ENCODE measurements at places on chromosomes 6 and 20.

GRCh38 chr20:23641936-23642751 lies 4.4 kb upstream of the CST3 start:
- no peak for DNase-seq

GRCh38 chr6:149079911-149080491 lies 237.5 kb upstream of the TAB2 start:
- DNase-seq, result no peak

DNA sequence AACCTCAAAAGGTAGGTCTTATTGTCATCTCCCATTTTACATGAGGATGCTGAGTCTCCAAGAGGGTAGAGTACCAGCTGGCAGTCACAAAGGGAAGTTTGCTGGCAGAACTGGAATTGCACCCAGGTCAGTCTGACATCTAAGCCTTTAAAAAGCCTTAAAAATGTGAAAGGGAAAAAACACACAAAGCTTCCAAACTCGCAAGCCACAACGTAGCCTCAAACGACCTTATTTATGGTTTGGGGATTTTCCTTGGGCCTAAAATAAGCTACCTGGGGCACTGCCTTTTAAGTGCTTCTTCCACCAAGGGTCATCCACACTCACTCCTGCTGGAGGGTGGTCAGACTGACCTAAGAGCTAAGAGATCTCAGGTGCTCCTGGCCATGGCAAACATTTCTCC lies 2.1 kb downstream of the MBOAT1 start:
- no peak for DNase-seq

GRCh38 chr6:23704479-23705052 lies 421.4 kb upstream of the NRSN1 start:
- DNase-seq, result no peak
